Sigmoid colon (tissue), 7 donors: ENCODE measurements at places on chromosomes 1 and 21. TPM values are rescaled to one million over a fixed set of nuclear protein-coding genes. Genes with fewer than 3 reads are reported as not detected.

GRCh38 chr1:74343216-74343615, 108.0 kb downstream of the TNNI3K start:
- H3K27me3 ChIP-seq = no peaks in the 10 kb centered on the region
- H3K36me3 ChIP-seq = no peaks in the 10 kb centered on the region
- DNase-seq = no peak
- no peak overlapping the region for H3K4me3 ChIP-seq
- no peaks in the 10 kb centered on the region for H3K4me1 ChIP-seq
- no peak overlapping the region for H3K27ac ChIP-seq

GRCh38 chr1:42127767-42128166, 25.4 kb upstream of the GUCA2B start:
- H3K27ac ChIP-seq = no peak overlapping the region
- no peaks in the 10 kb centered on the region for H3K36me3 ChIP-seq
- H3K4me1 ChIP-seq = no peaks in the 10 kb centered on the region
- no peak overlapping the region for H3K4me3 ChIP-seq
- H3K27me3 ChIP-seq = no peaks in the 10 kb centered on the region

DNA sequence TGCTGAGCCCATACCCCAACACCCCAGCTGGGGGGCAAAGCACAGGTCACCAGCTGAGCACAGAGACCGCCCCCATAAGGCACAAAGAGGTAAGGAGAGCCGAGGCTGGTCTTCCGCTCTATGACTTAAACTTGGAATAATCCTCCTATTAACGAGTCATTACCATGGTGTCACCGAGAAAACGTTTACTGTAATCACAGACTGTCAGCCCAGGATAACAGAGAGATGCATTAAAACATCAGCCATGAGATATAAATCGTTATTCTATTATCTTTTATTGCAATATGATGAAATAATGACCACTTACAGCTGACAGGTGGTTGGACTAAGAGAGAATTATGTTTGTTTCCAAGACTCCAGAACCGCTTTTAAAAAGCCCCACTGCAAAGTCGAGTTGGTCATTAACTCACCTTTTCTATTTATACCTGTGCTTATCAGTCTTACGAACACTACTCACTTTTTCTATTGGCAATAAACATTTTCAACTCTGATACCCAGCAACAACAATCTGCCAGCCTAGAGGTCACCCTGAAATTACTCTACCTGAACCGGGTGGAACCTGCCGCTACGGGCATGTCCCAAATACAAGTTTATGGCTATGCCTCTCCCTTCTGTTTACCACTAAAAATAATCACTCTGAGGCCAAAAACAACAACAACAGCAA, 21.5 kb downstream of the NPHP4 start:
- no peaks in the 10 kb centered on the region for H3K27me3 ChIP-seq
- no peaks in the 10 kb centered on the region for H3K4me1 ChIP-seq
- no peak overlapping the region for H3K4me3 ChIP-seq
- peak; percentile 7 for DNase-seq

GRCh38 chr1:227734546-227734855, 601 bp downstream of the JMJD4 start:
- H3K4me1 ChIP-seq = peaks cover 42% of the 10 kb centered on the region
- H3K4me3 ChIP-seq = peak overlapping the region; percentile 97
- H3K27ac ChIP-seq = peak overlapping the region; percentile 87
- DNase-seq = no peak
- H3K27me3 ChIP-seq = no peaks in the 10 kb centered on the region
- peaks cover 17% of the 10 kb centered on the region for H3K36me3 ChIP-seq

GRCh38 chr1:193335806-193336428, 149.5 kb upstream of the B3GALT2 start:
- no peak for DNase-seq
- no peaks in the 10 kb centered on the region for H3K27me3 ChIP-seq
- H3K4me3 ChIP-seq = no peak overlapping the region
- H3K27ac ChIP-seq = peak overlapping the region; percentile 39

DNA sequence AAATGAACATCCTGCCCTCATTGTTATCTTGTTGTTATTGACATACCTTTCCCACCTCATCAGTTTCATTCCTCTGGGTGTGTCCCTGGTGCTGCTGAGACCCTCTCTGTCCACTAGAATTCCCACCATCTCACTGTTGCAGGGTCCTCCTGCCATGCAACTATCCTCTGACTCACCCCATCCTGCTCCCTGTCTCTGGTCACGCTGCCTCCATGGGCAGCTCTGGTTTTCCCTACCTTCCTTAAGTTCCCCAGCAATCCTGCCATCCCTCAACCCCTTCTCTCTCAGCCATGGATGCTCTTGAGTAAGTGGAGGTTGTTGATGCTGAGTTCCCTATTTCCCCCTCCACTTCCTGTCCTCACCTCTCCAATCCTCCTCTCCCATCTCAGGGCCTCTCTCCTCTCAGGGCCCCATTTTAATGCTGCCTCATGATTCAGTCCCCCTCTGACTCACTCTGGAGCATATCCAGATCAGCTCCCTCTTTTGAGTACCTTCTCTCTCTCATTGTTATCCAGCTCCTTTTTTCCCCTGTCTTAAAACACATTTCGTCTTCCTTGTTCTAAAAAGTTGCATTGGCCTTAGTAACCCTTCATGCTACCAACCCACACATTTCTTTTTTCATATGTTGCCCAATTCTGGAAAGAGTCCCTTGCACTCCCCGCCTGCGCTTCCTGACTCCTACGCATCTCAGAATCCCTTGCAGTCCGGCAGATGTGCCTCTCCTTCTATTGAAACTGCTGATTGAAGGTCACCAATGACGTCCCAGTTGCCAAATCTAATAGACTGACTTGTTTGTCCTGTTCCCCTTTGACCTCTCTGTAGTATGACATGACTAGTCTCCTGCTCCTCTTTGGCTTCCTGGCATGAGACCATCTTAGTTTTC, 92.0 kb downstream of the CNIH3 start:
- H3K27ac ChIP-seq = no peak overlapping the region
- H3K4me1 ChIP-seq = no peaks in the 10 kb centered on the region
- H3K36me3 ChIP-seq = no peaks in the 10 kb centered on the region
- H3K4me3 ChIP-seq = no peak overlapping the region
- no peaks in the 10 kb centered on the region for H3K27me3 ChIP-seq

DNA sequence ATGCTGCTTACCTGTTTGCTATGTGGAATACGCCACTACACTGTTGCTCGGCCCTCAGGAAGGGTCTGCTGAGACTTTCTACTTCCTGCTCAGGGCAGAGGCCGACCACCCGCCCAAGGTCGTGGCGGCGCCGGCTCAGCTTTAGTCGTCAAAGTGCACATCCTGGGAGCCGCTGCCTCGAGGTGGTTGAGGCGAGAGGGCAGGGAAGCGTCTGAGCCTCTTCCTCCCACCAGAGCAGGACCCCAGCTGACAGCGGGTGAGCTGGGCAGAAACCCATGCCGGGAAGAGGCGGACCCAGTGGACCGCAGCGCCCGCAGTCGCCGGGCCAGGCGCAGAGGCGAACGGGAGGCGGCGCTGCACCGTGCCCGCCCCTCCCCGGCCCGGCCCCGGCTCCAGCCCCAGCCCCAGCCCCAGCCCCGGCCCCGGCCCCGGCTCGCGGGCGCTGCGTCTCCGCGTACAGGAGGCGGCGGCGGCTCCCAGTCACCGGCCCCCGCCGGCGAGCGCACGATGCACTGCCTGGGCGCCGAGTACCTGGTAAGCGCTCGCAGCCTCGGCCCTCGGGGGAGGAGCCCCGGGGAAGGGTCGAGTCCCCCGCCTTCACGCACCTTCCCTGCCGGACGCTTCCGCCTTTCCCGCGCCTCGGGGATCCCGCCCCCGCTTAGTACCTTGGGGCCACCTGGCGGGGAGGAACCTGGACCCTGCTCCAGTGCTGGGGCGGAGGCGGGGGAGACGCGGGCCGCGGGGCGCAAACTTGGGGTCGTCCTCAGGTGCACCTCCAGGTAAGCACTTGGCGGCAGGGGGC, at the start of gene SLC44A3:
Gene SLC44A3, plus strand, starts transcription at position 413 of the 802 bp plus-strand sequence. Its CDS starts 95 bp downstream, at position 508.
- peaks cover 11% of the 10 kb centered on the region for H3K4me1 ChIP-seq
- no peaks in the 10 kb centered on the region for H3K36me3 ChIP-seq
- H3K27ac ChIP-seq = no peak within 1 kb of the TSS

DNA sequence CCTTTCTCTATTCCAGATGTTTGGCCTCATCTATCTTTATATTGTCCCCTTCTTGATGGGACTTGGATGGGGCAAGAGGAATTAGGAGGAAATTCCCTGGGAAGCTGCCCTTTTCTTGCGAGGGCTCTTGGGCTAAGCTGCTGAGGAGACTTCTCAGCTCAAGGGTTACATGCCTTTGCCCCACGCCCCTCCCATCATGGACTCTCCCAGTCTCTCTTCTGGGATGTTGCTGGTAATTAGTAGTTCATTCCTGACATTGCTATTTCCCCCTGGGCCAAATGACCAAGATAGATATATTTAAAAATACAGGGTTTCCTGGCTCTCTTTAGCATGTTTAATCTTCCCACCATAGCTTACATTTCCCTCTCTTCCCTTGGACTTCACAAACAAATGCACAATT, 90.6 kb upstream of the RALGPS2 start:
- H3K27me3 ChIP-seq = no peaks in the 10 kb centered on the region
- no peaks in the 10 kb centered on the region for H3K4me1 ChIP-seq
- no peaks in the 10 kb centered on the region for H3K36me3 ChIP-seq
- H3K4me3 ChIP-seq = no peak overlapping the region
- DNase-seq = no peak

GRCh38 chr1:89465201-89465600, 59.4 kb upstream of the LRRC8B start:
- H3K36me3 ChIP-seq = no peaks in the 10 kb centered on the region
- no peak overlapping the region for H3K27ac ChIP-seq
- no peak overlapping the region for H3K4me3 ChIP-seq
- no peaks in the 10 kb centered on the region for H3K27me3 ChIP-seq

DNA sequence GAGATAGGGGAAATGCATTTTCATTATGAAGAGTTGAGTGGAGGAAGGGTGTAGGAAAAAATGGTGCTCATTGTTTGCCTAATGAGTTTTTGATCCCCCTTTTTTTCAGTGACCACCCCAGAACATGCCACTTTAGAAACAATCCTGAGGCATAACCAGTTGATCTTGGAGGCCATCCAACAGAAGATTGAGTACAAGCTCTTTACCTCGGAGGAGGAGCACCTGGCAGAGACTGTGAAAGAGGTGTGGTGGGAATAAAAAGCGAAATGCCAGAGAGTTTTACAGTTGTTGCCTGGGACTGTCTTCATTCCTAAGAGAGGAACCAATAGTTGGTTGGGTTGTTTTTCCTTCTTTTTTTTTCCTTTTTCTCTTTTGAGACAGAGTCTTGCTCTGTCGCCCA, 54.3 kb upstream of the EPHA8 start:
- H3K36me3 ChIP-seq = peaks cover 63% of the 10 kb centered on the region
- no peak overlapping the region for H3K27ac ChIP-seq
- no peak overlapping the region for H3K4me3 ChIP-seq
- no peak for DNase-seq

- H3K27ac ChIP-seq = no peak overlapping the region
- DNase-seq = no peak
- H3K27me3 ChIP-seq = no peaks in the 10 kb centered on the region
- H3K4me3 ChIP-seq = no peak overlapping the region
- no peaks in the 10 kb centered on the region for H3K4me1 ChIP-seq
Observed at GRCh38 chr1:75211648-75212047, 77.5 kb downstream of the LHX8 start.

DNA sequence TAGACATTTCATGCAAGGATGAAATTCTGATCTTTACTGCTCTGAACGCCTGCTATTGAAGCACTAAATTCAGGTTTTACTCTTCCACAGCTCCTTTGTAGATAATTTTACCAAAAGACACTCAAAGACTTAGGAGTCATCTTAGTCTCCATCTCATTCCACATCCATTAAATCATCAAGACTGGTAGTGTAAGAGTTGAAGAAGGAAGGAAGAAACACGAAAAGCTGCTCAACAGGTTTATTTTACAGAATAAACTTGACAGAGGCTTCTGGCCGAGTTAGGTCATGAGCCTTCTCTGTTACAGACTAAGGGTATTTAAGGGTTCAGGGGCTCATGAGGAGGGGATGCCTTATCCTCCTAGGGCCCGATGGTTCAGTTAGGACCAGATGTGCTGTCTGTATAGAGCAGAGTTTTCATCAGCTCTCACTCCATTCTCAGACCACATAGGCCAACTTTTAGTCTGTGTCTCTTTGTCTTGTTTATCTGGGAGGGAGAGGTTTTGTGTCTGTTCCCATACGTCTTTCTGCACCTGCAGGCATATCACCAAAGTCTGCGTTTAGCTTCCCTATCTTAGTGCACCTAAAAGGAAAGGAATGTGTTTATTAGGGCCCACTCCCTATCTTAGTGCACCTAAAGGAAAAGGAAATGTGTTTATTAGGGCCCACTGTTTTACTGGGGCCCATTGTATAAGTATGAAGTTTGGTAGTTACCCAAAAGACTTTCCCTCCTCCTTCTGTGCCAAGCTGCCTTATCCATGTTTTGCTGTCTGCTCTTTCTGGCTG, 57.4 kb upstream of the RGS18 start:
- H3K4me1 ChIP-seq = no peaks in the 10 kb centered on the region
- no peaks in the 10 kb centered on the region for H3K36me3 ChIP-seq
- H3K27me3 ChIP-seq = no peaks in the 10 kb centered on the region
- no peak for DNase-seq
- no peak overlapping the region for H3K27ac ChIP-seq
- H3K4me3 ChIP-seq = no peak overlapping the region

- no peak for DNase-seq
- H3K36me3 ChIP-seq = no peaks in the 10 kb centered on the region
- H3K4me1 ChIP-seq = no peaks in the 10 kb centered on the region
- no peak overlapping the region for H3K4me3 ChIP-seq
Observed at GRCh38 chr1:24507405-24507804, 4.8 kb downstream of the RCAN3 start.

- no peak overlapping the region for H3K27ac ChIP-seq
- no peak for DNase-seq
- no peak overlapping the region for H3K4me3 ChIP-seq
- no peaks in the 10 kb centered on the region for H3K36me3 ChIP-seq
- no peaks in the 10 kb centered on the region for H3K4me1 ChIP-seq
Observed at GRCh38 chr1:110094931-110095654, 17.1 kb upstream of the UBL4B start.

Gene MTARC2
- total RNA-seq = 22.7 TPM

Gene TFAP2E
- total RNA-seq = 0.55 TPM

Gene SYT14
- total RNA-seq = 0.71 TPM

Gene C1orf210
- not detected for total RNA-seq

Gene IFI44
- 22.8 TPM for total RNA-seq

Gene ZNF697
- 2.4 TPM for total RNA-seq
